ENCODE measurements at places on chromosomes 7 and 10.

- DNase-seq: no peak
Observed at GRCh38 chr7:147999962-148000361, 590.6 kb upstream of the C7orf33 start.

DNA sequence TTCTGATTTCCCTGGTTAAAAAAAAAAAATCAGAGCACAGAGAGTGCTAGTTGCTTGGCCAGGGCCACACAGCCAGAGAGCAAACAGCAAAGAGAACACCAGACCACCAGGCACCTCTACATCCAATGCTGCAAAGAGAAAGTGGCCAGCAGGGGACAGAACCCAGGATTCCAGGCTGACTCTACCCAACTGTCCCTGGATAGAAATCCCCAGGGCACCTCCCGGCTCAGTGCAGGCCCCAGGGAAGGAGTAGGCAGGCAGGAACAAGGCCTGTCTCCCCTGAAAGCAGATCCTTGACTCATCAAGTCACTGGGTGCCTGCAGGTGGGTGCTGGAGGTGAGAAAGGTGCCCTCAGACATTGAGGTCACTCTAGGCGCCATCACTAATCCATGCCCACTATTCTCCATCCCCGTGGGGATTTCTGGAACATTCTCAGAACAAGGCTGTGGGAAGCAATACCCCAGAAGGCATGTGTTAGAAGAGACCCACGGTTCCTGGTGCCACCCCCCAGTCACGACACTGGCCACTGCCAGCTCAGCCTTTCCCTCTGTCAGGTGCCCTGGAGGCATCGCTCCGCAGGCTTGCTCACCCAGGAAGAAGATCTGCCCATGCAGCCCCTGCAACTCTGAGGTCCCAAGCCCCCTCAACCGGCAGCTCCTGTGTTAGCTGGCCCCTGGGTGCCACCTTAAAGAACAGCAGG, 154.8 kb downstream of the GRID1 start:
- no peak for DNase-seq

- DNase-seq: peak; percentile 96
Observed at GRCh38 chr7:130845581-130846085, 111.6 kb upstream of the KLF14 start.

GRCh38 chr10:17053061-17053460, 76.5 kb downstream of the CUBN start:
- DNase-seq: no peak

GRCh38 chr10:77877441-77878344, 48.9 kb downstream of the DLG5 start:
- DNase-seq: peak; percentile 78

DNA sequence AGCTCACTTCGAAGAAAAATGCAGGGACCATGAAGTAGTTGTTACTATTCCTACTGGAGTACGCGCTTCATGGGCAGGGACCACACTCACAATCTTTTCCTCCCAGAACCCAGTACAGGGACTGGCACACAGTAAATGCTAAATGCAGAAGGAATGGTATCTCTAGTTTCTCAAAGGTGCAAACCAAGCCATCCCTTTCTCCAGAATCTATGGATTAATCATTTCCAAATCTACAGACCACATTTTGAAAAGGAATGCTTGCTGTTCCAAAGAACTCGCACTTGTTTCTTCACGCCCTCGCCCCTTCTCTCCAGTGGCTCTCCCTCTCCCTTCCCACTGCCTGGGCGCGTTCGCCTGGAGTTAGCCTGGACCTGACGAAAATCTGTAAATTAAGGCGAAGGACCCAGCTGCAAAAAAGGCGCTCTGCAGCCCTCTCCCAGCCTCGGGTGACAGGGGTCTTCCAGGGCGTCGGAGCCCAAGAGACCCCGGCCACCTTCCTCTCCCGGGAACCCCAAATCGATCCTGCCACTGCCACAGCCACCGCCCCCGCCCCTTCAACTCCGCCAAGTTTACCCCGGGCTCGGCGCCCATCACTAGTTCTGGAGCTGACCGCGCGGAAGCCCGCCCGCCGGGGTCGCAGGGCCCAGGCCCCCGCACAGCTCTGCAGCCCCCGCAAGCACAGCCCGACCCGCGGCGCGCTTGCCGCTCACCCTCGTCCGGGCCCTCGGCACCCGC, 527 bp downstream of the PDIA4 start:
- no peak for DNase-seq

All from foreskin keratinocyte (primary cell).